8988T (cell line): ENCODE measurements at places on chromosomes 13 and 19.

GRCh38 chr19:31666126-31666525 lies 316.9 kb upstream of the TSHZ3 start:
- DNase-seq = no peak

DNA sequence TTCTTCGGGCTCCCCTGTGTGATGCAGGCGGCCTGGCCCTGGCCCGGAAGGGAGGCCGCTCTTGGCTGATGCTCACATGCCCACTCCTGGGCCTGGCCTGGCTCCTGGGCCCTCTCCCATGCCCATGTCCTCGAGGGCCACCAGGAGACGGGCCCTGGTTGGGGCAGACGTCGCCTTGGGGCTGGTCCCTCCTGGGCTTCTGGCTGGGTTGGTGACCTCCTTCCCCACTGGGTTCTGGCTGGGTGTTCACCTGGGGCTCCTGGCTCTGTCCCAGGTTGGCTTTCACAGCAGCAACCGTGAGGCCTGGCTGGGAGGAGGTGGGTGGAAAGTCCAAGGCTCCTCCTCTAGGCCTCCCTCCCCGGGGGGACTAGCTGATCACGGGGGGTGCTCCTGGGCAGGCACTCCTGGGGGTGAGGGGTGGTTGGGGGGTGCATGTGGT lies 15.5 kb upstream of the SLC7A10 start:
- no peak for DNase-seq

DNA sequence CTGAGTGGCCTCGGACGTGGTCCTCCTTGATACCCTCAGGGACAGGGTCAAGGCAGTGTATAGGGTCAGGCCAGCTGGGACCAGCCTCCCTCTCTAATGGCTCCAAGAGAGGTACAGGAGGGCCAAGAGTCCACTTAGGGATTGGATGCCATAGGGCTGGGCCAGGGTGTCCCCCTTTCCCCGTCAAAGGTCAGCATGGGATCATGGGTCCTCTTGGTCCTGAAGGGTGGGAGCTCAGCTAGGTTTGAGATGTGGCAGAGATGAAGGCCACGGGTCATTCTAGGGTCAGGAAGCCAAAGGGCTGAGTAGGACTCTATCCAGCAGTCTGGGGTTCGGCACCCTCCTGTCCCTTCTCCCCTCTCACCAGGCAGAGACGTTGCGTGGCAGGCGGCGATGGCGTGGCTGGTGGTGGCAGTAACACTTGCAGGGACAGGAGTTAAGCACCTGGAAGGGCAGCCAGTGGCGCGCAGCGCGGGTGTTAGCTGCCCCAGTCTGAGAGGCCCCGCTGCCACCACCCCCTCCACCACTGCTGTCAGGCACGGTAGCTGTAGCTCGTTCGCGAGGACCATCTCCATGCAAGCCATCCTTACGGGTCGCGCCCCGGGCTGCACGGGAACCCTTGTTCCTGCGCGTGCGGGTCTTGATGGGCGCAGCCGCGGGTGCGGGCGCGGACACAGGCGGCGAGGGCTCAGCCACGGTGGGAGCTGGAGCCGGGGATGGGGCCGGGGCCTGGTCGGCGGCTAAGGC lies 2.6 kb downstream of the GGN start:
- no peak for DNase-seq

DNA sequence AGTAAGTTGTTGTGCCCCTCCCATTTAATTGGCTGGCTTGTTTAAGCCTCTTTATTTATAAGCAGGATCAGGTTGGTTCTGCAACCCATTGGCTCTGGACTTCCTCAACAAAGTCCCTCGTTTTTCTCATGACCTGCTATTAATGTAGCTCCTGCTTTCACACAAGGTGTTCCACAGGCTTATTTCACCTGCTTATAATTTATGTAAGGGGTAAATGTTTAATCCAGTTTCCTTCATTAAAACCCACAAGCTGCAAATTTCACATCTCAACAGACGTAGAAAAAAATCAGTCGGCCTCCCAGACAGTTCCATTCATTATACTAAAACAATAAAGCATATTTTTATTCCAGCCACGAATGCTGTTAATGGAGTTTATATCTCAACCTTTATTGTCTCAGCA lies 86.1 kb downstream of the TBC1D4 start:
- DNase-seq = no peak

- DNase-seq = no peak
These were observed 64.3 kb downstream of the TBC1D4 start for GRCh38 chr13:75417656-75418055.

- no peak for DNase-seq
These were observed 43.1 kb downstream of the RFXAP start for GRCh38 chr13:36862002-36862685.

- DNase-seq = no peak
These were observed 21.0 kb downstream of the EPSTI1 start for GRCh38 chr13:42970824-42971690.

DNA sequence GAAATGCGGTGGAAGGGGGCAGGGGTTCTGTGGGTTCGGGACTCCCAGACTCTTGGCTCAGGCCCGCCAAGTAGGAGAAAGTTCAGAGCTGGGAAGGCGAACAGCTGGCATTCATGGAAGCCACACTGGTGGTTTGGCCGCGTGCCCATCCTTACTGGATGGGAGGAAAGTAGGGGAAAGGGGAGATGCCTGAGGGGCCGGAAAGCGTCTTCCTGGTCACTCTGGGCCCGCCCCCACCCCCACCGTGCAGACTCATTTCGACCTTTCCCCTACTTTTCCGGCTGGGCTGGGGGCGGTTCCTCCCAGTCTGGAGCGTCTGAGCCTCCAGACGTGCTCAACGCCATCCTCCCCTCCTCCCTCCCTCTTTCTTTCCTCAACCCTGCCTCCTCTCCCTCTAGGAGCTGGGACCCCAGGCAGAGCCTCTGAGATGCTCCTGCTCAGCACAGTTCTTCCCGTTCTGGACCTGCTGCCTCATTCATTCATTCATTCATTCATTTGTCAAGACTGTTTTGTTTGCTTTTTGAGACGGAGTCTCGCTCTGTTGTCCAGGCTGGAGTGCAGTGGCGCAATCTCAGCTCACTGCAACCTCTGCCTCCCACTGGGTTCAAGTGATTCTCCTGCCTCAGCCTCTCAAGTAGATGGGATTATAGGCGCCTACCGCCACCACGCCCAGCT lies 3.5 kb downstream of the ANGPTL4 start:
- peak; percentile 74 for DNase-seq

DNA sequence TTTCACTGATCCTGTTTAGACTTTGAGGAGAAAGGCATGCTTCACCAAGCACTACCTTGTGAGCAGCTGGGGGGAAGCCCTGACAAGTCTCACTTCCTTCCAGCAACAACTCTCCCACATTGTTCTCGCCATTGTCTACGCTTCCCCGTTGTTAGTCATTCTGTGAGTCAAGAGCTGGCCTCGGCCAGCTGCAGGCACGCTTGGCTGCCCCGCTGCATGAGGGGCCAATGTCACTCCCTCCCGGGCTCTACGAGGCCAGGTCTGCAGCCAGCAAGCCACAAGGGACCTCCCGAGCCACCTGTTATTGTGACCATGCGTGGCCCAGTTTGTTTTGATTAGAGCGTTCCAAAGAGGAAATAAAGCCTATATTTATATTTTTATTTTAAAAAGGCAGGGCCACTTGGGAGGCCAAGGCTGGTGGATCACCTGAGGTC lies 220.9 kb downstream of the FOXO1 start:
- DNase-seq = no peak

GRCh38 chr13:59701261-59701660 lies 462.5 kb downstream of the DIAPH3 start:
- DNase-seq = no peak

GRCh38 chr13:77460195-77460594 lies 75.3 kb upstream of the SCEL start:
- DNase-seq = no peak

GRCh38 chr19:31317093-31317492 lies 32.1 kb downstream of the TSHZ3 start:
- DNase-seq = no peak

GRCh38 chr13:50365408-50366391 lies 350.5 kb downstream of the KCNRG start:
- DNase-seq = no peak

DNA sequence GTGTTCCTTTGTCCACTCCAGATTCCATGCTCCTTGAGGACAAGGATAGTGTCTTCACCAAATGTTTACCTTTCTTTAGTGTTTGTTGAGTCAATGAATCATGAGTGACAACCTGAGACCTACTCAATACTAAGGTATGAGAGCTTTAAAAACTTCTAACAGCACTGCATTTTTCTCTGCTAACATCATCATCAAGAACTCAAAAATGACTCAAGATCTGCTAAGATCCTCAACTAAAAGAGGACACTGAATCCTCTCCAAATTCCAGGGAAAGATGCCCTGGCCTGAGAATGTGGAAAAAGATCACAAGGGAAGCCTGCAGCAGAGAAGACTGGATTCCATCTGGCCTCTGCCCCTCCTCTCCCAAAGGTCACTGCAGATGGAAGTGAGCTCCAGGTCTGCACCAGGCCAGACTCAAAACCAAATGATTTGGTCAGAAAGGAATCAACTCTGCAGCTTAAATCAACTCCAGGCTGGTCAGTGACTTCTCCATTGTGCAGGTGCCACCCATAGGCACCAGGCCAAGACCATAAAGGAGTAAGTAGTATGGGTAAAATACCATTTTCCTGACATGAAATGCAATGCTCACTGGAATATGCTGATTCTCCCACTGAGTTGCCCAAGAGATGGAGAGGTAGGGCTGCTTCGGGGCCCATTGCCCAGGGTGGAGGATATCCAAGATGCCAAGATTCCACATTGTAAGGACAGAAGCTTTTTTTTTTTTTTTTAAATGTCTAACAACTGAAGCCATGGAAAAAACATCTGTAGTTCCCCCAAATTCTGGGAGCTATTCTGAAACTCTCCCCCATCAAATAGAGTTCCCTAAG lies 89.5 kb upstream of the DOCK9 start:
- DNase-seq = peak; percentile 46

DNA sequence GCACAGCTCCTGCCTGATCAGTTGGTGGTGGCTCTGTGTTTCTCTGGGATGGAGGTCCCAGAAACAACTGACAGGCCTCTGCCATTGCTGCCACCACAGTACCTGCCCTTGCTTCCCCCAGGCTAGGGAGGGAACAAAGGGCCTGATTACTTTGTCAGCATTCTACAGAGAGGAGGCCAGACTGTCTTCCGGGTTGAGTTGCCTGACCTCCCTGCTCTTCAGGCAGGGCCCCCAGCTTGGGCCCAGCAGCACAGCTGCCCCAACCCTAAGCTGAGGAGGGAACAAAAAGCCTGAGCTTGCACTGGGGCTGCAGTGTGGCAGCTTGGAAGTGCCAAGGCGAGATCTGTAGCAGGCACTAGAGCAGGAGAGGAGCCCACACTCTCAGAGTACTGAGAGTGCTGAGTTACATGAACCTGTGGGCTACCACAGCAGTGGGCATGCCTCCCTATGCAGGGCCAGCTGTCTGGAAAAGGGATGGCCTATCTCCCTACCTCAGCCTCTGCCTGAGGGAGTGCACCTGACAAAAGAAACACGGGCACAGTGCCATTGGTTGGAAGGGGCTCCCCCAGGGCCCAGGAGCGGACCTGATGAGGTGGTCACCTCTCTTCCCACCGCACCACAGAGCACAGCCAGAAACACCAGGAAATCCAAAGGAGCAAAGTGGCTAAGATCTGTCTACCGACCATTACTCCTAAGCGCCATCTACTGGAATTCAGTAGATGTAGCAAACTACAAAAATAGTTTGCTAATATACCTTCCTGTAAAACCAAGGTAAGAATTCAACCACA lies 24.4 kb downstream of the SLC25A15 start:
- no peak for DNase-seq

DNA sequence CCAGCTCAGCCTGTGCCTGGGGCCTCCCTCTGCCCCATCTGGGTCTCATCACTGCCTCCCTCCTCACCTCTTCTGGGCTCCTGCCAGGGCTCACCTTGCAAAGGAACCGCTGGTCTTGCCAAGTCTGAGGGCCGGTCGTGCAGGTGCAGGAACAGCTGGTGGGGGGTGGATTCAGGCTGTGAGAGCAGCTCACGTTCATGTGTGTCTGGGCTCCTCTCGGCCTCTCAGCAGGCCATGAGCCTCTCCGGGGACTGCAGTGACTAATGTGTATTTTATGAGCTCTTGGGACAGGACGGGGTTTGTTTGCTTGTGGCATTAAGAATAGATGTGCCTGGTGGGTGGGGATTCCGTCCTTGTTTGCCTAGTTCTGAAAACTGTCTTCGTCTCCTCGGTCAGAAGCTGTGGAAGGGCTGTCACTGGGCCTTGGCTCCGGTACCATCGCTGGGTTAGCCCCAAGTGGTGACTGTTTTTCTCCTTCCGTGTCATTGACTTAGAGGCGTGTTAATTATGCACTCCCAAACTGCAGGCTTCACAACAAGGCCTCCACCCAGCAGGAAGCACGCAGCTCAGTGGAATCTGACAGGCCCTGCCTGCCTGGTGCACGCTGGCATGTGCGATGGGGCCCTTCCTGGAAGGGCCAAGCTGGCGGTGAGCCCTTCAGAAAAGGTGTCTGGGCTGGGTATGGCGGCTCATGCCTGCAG lies 77.6 kb downstream of the KDM4B start:
- no peak for DNase-seq

GRCh38 chr13:97266772-97267417 lies 44.8 kb downstream of the MBNL2 start:
- no peak for DNase-seq

DNA sequence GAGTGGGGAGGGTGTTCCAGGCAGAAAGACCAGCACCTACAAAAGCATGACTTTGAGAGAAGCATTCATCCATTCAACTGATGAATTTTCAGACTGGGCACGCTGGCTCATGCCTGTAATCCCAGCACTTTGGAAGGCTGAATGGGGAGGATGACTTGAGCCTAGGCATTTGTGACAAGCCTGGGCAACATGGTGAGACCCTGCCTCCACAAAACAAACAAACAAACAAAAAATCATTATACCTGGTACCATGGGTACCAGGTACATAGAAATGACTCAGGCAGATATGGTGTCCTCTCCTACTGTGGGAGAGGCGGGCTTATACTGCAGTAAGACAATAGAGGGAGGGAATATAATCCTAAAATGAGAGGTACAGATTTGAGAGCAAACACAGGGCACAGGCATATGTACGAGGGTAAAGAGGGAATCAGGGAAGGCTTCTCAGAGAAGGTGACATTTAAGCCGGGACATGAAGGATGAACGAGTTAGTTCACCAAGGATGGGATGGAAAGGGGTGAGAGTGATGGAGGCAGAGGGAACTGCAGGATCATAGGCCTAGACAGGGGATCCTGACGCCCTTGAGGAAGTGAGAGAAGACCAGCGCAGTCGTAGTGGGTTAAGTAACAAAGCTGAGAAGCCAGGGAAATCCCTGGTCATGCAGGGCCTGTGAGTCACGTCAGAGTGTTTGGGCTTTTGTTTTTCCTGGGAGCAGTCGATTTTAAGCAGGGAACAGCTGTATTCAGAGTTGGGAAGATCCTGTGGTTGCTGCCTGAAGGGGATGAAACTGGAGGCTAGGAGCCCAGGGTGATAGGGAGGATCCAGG lies 2.9 kb downstream of the CYP2S1 start:
- no peak for DNase-seq
